ENCODE measurements at places on chromosomes 13 and 19.

- DNase-seq, result no peak
These were observed 184.6 kb downstream of the LHFPL6 start for GRCh38 chr13:39418424-39418823.

GRCh38 chr19:58170860-58171259 is 12.0 kb upstream of the ZNF274 start:
- no peak for DNase-seq

DNA sequence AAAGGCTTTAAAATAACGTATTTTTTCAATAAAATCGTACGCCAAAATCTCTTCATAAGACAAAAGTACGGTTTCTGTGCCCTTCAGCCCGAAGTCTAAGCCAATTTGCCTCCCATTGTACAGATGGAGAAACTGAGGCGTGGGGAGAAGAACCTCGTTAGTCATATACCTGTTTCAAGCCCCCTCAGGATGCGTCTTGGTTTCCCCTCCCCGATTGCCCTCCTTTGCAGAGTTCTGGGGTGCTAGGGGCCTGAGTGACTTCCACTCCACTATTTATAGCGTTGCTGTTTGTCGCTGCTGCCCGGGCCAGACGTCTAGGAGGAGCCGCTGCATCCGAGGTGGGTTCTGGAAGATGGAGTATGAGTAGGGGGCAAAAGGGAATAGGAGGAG is 2.3 kb upstream of the LTBP4 start:
- DNase-seq, result no peak

DNA sequence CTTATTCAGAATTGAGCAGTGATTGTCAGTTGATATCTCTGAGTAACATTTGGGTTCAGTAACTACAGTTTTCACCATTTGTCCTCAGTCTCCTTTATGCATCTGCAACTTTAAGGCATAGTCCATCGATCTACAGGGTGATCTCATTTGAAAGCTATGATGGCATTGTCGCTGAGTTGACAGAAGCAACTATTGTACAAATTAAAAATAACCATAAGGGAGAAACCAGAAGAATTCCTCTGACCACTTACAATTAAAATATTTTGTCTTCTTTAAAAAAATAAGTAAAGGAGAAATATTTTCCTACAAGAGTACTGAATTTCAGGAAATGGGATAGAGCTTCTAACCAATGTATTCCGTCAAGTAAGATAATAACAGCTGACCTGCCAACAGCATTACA is 30.6 kb downstream of the RAP2A start:
- no peak for DNase-seq

Measured in stromal cell of bone marrow (primary cell).